NCI-H187 (cell line): ENCODE measurements at places on chromosomes 1 and 21.

- DNase-seq, result no peak
These were observed 66.4 kb downstream of the BEND5 start for GRCh38 chr1:48710318-48710717.

DNA sequence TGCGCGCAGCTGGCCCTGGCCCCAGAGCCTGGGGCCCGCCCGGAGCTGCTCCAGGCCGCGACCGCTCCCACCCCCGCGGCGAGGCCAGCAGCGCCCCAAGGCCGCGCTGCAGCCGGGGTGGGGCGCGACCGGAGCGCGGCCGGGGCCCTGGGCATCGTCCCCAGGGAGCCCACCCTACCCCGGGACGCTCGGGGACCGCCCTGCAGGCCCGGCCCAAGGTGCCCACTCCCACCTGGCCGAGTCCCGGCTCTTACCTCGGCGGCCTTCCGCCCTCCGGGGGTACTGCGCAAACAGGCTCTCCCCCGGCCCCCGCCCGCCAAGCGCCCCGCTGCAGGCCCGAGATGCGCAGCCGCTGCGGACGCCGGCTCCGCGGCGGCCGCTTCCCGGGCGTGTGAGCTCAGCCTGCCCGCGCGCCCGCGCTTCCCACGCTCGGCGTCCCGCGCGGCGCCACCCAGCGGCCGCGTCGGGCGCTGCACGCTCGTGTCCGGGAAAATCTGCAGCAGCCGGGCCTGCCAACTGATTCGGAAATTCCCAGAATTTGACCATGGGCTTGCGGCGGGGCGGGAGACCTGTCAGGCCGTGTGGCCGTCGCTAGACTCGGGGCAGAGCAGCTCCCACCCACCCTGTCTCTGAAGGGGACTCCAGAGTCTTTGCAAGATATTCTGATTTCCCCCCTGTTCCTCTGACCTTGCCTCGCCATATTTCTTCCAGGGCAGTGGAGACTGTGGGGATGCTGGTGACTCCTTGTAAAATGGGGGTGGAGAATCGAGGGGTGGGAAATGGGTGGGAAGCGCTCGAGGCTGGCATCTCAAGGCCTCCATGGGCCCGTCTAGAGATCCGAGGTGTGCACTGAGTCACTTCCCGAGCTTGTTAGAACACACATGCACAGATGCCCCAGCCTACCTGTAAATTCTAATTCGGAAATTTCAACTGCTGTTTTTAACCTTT is 41.9 kb downstream of the CD34 start:
- peak; percentile 46 for DNase-seq

GRCh38 chr1:241939798-241940197 is 17.8 kb upstream of the BECN2 start:
- no peak for DNase-seq

DNA sequence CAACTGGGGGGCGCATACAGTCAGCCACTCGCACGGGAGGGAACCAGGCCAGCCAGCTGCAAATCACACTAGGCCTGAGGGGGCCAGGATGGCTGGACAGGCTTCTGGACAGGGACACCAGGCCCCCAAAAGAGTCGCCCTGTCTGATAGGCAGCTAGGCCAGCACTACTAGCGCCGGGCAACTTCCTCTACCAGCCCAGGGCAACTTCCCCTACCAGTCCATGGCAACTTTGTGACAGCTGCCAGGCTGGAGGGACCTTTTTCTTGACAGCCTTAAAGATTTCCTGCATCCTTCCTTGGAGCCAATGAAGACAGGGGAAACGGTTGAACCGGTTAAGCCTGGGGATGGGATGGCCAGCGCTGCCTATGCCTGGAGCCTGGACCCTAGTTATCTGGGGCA is 5.1 kb downstream of the IFFO2 start:
- DNase-seq, result no peak

GRCh38 chr1:27408151-27408550 is 15.7 kb downstream of the GPR3 start:
- no peak for DNase-seq

- peak; percentile 42 for DNase-seq
These were observed 894 bp downstream of the EPB41 start for GRCh38 chr1:28915031-28915895.

GRCh38 chr1:204041232-204041767 is 31.6 kb upstream of the SOX13 start:
- DNase-seq, result no peak

GRCh38 chr1:86231076-86231475 is 74.5 kb upstream of the COL24A1 start:
- DNase-seq, result no peak

DNA sequence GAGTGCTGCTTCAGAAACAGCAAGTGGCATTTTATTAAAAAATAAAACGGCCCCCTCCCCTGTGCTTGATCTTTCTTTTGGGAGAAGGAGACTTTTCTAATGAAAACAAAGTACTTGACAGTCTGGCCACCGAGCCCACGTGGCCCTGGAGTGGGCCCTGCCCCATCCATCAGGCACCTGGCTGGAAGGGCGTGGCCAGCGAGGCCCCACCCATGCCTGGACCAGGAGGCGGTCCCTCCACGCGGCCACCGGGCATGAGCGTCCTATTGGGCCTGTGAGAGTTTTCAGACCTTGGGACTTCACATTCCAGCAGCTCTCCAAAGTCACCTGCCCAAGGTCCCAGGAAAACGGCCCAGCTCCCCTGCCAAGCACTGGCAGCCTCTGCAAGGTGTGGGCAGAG is 144.7 kb downstream of the CASZ1 start:
- DNase-seq, result peak; percentile 25

GRCh38 chr1:39326836-39327235 is 122.3 kb downstream of the MACF1 start:
- DNase-seq, result no peak

DNA sequence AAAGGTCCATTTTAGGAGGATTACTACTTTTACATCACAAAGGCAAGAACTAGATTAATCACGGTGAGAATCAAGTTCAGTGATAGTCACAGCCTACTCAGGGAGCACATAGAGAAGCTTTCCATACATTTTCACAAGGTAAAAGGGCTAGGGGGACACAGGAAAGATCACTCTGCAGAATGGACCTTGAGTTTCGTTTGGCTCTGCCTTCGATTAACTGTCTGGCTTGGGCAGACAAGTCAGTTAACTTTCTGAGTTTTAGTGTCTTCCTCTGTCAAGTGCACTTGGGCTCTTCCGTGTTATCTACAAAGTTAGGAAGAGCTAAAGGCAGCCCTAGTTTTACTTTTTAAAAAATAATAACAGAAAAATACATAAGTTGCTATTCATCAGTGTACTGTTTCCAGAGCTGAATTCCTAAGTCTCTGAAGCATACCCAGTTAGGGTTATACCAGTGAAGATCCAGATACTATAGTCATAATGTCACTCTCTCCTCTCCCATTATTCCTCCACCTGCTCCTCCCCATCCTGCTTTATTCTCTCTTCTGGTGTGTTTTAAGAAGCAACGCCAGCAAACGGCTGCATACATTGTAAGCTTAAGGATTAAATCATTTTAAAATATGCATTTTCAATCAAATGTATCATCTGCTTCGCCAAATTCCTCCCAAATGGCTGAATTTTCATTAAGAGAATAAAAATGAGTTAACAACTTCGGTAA is 1.7 kb downstream of the CEP170 start:
- DNase-seq, result no peak

DNA sequence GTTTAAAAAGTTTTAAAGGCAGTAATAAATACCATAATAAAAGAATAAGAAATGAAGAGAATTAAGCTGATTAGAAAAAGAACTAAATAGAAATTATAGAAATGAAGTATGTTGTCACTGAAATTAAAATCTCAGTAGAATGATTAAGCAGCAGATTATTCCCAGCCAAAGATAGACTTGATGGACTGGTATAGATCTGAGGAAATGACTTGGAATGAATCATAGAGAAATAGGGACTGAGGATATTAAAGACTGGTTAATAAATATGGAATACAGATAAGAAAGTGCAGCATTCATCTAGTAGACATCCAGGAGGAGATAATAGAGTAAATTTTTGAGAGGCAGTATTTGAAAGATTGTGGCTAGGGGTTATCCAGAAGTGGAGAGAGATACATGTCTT is 28.7 kb downstream of the MARK1 start:
- DNase-seq, result no peak

DNA sequence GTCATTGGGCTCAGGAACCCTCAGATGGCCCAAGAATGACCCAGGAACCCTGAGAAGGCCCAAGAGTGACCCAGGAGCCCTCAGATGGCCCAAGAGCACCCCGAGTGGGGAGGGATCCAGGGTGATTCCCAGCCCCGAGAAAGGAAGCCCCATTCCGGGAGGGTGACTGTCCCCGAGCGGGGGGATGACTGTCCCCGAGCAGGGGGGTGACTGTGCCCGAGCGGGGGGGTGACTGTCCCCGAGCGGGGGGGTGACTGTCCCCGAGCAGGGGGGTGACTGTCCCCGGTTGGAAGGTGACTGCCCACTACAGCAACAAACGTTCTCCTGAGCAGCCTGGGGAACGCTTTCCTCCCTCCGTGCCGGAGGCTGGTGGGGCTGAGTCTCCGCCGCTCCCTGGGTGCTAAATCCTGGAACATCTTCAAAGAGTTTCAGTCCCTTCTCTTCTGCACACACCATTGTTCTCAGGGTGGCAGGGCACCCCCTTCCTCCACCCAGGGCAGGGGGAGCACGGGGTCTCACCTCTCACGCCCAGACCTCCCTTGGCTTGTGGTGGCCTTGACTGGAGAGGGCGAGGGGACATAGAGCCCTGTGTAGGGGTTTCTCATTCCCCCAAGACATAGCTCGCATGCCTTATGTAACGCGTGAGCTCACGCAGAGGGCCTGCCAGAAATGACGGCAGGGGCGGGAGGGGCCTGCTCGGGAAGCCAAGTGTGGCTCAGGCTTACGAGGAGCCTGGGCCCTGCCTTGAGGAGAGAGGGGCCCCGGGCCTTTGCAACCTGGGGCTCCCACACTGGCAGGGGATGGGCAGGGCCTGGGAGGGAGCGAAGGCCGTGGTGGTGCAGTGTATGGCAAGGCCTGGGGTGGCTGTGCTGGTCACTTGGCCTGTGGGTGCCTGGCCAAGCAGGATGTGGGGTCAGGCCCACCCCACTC is 14.3 kb upstream of the SKI start:
- DNase-seq, result no peak

DNA sequence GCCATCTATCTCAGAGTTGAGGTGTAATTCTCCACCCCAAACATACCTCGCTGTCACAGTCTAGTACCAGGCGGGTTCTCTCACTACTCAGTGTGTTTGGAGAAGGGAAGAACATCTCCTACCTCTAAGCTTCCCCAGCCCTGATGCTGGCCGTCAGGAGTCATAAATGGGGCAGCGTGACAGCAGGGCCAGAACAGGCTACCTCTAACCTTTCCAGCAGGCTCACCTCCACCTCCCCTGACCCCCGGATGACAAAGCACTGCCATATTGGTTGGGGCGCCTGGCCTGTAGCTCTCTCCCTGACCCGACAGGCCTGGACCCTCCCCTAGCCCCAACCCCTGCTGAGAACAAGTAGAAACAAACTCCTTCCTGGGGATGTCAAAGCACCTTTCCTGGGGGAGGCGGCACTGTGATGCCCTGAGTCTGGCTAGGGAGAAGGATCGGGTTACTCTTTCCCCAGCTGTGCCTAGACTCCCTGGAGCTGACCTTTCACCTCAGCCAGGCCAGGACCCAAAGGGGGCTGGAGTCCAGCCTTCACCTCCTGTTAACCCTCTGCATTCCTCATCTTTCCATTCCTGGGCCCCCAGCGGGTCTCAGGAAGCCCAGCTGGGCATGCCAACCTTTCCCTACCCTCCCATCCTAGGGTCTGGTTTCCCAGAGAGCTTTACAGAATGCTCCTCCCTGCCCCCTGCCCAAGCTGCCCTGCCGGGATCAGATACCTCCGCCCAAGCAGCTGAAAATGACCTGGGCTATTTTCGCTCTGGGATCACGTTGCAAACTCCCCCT is 34.2 kb downstream of the AHDC1 start:
- DNase-seq, result no peak

- DNase-seq, result no peak
These were observed 192.1 kb downstream of the SETD4 start for GRCh38 chr21:35868005-35868868.

DNA sequence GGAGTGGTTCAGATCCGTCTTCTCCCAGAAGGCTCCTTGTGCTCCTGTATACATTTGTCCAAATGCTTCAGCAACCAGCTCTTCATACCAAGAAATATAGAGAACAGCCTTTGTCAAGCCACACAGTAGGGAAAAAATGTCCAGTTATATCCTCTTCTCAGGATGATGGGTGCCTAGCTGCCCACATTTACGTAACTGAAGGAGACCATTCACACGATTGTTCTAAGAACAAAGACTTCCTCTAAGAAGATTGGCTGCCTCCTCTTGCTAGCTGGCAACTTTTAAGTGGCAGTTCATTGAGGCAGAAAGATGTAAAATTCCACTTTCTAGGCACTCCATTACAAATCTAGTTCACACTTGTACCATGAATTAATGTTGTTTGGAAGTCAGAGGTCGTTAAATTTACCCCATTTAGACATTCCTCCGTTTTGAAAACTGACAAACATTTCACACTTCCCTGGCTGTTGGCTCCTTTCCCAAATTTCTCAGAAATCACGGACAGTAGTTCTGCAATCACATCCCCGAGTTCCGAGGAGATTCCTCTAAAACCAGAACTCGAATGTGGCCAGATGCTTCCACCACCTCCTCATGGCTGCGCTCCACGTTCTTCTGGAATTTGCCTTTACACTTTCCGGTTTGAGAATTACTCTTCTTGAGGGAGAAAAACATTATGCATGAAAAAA is 45.6 kb upstream of the CSF1 start:
- DNase-seq, result no peak

DNA sequence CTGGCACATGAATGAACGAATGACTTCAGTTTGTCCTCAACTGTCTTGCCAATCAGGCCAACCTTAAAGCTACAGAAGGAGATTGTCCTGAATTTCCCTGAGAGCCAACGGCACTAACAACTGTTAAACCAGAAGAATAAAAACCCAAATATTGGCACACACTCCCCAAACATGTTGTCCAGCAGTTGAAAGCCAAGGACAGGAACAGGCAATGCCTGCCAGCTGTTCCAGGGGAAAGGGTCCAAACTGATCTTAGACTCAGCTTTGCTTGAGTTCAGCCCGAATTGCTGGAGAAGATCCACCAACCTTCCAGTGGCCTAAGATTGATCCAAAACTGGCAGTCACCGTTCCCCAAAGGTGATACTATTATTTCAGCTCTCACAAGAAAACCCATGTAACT is 22.4 kb upstream of the AHCTF1 start:
- no peak for DNase-seq

DNA sequence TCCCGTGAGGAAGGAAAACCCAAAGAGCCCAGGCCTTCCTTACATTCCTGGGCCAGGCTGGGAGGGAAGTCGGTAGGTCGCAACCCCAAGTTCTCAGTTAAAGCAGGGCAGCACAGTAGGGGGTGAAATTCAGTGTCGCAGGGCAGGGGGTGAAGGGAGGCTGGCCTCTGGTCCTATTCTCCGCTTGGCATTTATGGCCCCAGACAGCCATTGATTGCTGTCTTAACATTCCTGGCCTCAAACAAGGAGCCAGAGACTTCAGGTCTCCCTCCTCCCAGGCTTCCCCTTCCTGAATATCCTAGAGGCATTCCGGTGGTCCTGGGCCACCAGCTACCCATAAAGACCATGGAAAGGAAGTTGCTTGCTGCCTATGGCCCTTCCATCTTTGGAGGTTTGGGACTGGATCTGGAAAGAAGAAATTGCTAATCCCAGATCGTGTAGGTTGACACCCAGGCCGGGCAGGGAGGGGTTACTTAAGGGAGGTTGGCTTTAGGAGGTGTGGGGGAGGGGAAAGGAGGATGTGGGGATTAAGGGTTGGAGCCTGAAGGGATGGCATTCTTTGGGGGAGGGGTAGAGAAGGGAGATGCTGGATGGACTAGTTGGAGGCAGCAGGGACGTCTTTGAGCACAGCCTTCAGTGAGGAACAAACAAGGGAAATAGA is 1.7 kb downstream of the LIN28A start:
- DNase-seq, result no peak
